ENCODE measurements at places on chromosomes 6 and 20.

DNA sequence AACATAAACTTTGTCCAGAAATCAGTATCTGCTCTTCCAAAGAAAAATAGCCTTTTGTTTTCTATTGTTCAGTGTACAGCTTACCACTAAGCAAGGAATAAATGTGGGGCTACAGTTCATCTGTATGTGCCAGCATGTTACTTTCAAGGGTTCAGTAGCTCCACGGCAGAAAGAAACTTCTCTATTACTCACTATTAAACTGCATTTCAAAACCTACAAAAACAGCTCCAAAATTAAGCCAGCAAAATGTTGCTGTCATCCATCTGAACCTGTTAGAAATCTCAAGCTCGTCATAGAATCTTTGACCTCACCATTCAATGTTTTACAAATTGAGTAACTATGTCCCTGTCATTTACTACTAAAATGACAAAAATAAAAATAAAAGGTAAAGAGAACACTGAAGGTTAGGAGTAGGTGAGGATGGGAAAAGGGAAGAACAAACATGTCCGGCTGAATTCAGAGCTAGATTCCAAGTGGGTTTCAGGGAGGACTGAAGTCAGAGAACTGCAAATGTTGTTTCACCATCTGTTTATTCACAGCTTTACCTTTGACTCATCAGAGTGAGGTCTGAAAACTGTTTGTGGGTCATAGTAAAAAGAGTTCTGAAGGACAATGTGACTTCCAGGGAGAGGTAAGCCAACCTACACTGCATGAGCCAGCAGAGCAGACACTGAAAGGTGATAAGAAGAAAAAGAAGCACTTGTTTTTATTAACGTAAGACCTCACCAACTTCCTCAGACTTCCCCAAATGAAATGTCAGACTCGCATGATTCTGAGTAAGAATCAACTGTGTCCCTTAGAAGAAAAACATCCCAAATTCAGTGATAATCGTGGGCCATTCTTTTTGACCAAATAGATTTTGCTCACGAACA, 62.0 kb downstream of the ATXN1 start:
- DNase-seq: no peak

DNA sequence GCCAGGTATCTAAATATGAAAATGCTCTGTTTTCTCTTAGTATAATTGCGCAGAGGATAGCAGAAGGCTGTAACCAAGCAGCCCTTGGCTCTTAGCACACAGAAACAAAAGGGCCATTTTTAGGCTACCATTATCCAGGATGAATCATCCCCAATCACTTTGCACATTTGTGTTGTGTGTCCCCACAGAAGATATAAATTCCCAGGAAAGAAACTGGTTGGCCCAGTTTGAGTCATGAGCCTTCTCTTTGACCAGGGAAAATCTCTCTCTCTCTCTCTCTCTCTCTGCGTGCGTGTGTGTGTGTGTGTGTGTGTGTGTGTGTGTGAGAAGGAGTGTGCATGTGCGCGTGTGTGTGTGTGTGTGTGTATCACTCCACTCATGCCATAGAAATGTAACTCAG, 178.5 kb downstream of the FRK start:
- DNase-seq: no peak

GRCh38 chr6:32397252-32397920, 9.6 kb downstream of the BTNL2 start:
- DNase-seq: no peak

DNA sequence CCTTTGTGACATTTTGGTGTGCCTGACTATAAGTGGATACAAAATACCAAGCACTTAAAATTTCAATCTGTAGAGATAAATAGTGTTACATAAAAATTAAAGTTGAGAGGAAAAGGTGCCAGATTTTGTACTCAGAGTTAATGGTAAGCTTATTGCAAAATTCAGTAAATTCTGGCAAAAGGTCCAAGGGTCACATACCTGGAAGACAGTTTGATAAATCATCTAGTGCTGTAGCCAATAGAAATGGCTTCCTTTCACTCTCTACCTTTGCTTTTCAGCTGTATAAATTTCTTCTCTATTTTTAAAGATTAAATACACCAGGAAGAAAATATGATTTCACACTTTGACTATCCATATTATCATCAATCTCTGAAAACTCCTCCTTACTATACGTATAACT, 690.2 kb upstream of the NRSN1 start:
- DNase-seq: no peak

DNA sequence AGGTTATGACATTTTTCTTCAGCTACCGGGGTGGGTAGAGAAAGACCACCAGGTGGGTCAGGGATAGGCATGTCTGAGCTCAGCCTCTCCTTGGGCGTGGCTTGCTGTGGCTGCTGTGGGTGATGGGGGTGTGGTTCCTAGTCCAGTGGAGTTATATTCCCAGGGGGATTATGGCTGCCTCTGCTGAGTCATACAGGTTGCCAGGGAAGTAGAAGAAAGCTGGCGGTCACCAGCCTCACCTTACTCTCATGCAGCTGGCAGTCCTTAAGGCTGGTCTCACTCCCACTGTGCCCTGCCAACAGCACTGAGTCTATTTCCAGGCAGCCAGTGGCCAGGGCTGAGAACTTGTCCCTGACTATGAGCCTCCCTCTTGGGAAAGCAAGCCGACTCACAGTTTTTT, 130.0 kb downstream of the SCP2D1 start:
- DNase-seq: no peak

GRCh38 chr6:157096522-157096921, 226.8 kb downstream of the TMEM242 start:
- DNase-seq: no peak

GRCh38 chr20:36339646-36340592, 33.8 kb downstream of the DLGAP4 start:
- DNase-seq: peak; percentile 20

- DNase-seq: no peak
Observed at GRCh38 chr20:60050193-60050947, 92.1 kb downstream of the CDH26 start.

GRCh38 chr6:32202186-32202585, 9.7 kb upstream of the GPSM3 start:
- DNase-seq: no peak

DNA sequence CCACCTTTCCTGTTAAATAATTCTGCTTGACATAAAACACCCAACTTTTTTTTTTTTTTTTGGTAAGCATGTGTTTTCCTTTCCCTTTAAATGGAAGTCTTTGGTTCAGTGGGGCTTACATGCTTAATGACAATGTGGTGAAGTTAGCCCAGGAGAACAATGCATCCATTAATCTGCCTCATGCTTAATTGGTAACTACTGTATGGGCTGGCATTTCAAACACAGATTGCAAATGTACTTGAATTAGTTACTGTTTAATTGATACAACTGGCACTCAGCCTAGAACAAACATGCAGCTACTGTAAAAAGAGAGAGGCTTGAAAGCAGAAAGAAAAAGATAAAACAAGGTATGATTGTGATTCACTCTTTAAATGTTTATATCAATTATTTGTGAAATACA, 483.6 kb upstream of the NOX3 start:
- DNase-seq: no peak

DNA sequence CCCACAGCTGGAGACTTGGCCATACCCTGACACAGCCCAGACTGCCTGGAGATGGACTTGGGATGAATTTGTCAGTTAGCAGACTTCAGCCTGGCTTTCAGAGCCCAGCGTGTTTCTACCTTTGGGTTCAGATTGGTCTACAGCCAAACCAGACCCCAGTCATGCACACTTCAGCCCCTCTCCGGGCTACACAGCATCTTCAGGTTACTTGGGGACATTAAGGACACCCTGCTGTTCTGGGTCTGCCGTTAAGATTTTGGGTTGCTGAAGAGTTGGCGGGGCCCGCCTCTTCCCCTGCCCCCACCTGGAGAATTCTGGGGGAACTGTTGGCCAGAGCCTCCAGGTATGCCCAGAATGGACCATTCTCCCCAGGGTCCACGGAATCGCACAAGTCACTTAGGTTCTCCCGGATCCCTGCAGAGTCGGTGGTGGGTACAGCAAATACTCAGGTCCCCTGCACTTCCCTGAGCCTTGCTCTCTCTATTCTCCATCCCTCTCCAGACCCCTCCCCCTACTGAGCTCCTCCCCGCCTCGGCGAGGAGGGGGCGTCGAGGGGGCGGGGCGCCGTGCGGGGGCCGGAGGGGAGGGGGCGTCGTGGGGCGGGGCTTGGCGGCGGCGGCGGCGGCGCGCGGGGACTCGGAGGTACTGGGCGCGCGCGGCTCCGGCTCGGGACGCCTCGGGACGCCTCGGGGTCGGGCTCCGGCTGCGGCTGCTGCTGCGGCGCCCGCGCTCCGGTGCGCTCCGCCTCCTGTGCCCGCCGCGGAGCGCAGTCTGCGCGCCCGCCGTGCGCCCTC, at the start of gene PTK7:
TSS of gene PTK7 (plus strand) at position 645 of the 794 bp plus-strand sequence. CDS start 175 bp downstream, outside the sequence.
- peak; percentile 38 for DNase-seq

DNA sequence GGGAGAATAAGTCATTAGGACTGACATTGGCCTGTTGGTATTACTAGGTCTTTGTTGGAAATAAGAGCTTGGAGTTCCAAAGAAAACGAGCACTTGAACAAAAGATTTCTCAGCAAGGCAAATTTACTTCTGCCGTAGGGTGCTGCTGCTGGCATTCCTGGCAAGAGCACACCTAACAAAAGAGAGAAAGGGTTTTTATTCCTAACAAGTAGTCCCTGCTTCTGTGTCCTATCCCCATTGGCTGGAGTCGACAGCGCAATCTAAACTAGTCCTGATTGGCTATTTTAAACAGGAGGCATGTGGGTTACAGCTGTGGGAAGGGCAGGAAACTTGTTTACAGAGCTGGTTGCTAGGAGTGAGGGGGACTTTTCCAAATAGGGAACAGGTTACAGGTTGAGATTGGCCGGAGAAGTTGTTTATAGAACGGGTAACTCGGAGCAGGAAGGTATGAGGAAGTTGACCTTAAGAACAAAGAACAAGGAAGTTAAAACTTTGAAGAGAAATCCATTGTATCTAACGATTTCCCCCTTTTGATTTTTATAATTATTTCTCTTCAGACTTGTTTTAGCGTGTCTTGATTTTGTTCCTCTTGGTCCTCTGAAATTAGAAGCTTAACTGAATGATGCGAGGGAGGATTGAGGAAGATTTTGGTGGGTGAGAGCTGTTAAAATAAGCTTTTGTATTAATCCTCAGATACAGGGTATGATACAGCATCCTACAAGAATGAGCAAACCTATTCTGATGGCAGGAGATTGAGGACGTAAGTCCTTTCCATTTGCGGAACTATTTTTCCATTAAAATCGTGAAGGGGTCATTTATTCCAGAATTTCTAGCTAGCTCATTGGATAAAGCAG, 3.4 kb upstream of the ZNFX1 start:
- DNase-seq: no peak

DNA sequence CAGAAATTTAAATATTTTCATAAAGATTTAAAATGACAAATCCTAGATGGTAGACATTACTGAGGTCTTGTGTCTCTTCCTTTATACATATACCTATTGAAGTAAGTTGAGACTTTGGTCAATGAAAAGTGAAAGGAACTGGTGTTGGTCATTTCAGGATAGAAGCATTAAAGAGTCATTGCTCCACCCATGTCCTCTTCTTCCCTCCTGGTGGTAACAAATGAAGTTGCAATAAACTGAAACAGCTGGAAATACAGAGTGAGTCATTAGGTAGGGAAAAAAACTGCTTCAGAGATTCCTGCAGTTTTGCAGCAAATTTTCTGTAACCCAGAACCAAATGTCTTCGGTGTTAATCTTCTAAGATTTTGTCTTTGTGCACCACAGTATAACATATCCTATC, 448.0 kb downstream of the EYS start:
- no peak for DNase-seq

- DNase-seq: no peak
Observed at GRCh38 chr20:36824142-36824940, 50.8 kb upstream of the DSN1 start.

GRCh38 chr6:88636871-88637270, 326.5 kb downstream of the RNGTT start:
- DNase-seq: no peak

DNA sequence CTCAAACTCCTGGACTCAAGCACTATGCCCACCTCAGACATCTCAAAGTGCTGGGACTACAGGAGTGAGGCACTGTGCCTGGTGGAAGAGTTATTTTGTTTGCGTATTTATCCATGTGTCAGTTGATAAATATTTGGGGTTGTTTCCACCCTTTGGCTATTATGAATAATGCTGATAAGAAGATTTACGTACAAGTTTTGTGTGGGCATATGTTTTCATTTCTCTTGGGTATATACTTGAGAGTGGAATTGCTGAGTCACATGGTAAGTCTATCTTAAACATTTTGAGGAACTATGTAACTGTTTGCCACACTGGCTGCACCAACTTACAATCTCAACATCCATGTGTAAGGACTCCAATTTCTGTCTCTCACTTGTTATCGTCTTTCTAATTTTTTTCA, 200.3 kb downstream of the RNGTT start:
- DNase-seq: no peak

GRCh38 chr6:65746302-65746701, 39.3 kb upstream of the EYS start:
- no peak for DNase-seq

- no peak for DNase-seq
Observed at GRCh38 chr6:5338177-5338960, 77.1 kb downstream of the FARS2 start.

DNA sequence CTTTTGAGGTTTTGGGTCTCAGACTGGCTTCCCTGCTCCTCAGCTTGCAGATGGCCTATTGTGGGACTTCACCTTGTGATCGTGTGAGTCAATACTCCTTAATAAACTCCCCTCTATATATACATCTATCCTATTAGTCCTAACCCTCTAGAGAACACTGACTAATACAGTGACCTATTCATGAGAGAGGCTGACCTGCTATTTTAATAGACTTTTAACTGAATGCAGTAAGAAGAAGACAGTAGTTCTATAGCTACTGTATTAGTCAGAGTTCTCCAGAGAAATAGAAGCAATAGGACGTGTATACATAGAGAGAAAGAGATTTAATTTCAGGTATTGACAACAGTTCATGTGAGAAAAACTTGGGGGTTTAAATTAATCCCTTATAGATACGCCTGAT, 53.3 kb upstream of the SMLR1 start:
- DNase-seq: no peak

DNA sequence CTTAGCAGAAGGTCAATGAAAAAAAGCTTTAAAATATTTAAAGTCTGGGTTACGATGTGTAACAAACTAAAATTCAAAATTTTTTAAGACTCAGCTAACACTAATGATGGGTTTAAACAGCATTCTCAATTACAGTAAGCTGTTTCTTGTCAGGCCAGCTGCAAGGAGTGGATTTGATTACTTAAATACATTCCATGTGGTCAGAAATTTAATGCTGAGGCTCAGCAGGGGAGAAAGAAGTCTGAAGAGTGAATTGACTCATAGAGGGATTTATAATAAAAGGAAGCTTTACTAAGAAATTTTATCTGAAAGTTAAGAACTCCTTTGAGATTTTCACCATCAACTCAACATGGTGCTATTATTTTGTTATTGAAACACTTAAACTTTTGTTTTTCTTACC, 398.6 kb downstream of the KHDRBS2 start:
- DNase-seq: no peak

GRCh38 chr6:139593081-139593480, 218.6 kb upstream of the CITED2 start:
- no peak for DNase-seq

DNA sequence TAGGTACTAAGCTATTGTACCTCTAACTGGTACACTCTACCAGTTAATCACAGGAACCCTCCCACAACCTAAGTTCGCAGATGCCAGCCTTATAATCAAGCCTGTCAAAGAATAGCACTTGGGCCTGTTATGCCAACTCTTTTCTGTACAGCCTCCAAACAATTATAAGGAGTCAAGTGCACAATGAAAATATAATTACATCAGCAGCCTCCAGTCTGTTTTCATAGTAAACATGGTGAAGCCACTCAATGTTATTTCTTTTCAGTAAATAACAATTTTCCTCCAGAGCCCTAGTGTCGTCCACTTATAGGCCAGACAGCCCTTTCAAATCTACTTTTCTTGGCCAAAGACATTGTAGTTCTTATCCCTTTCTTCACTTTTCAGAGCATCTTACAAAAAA, 82.7 kb upstream of the CARMIL1 start:
- no peak for DNase-seq

All from activated T-cell treated with anti-CD3 and anti-CD28 coated beads for 48 hours (primary cell).